ENCODE measurements at places on chromosomes 2 and 18. TPM values are rescaled to one million over a fixed set of nuclear protein-coding genes. Genes with fewer than 3 reads are reported as not detected.

- no peak for DNase-seq
Measured at GRCh38 chr18:76307293-76307690, 187.8 kb downstream of the ZNF516 start.

- peak; percentile 1 for DNase-seq
Measured at GRCh38 chr2:1730015-1730927, 14.0 kb downstream of the PXDN start.

GRCh38 chr2:197992482-197993133 lies 188.2 kb downstream of the PLCL1 start:
- no peak for DNase-seq

DNA sequence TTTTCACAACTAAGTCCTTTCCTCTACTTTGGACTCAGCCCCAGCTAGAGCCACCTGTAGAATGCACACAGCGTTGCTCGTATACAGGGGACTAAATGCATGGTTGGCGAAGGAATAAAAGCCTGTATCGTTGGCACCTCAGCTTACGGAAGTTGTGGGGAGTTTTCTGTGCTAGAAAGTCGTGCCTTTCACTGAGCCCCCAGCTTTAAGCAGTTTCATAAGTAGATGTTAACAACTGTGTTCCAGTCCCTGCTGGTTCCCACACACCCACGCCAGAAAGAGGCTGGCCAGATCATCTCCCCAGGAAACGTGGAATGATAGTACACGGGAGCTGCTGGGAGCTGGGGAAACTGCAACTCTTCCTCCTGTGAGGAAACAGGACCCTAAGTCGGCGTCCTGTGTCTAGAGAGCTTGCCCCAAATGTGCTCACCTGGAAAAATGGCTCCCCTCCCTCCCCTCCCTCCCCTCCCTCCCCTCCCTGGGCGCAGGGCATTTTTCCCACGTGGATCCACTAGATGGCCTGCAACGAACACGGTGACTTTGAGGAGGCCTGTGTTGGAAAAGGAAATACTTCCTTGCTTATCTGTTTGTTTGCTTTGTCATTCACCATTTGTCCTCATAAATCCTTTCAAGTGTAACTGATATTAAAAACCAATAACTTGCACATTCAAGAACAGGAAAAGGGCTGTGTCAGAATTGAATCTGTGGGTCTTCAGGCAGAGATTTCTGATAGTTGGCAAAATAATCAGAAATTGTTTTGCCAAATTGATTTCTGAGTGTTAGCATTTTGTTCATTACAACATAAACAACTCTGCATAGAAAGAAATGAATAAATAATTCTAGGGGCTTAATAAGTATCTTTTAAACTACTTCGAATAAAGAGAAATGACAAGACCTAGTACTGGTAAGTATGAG lies 43.9 kb upstream of the RFX8 start:
- no peak for DNase-seq

DNA sequence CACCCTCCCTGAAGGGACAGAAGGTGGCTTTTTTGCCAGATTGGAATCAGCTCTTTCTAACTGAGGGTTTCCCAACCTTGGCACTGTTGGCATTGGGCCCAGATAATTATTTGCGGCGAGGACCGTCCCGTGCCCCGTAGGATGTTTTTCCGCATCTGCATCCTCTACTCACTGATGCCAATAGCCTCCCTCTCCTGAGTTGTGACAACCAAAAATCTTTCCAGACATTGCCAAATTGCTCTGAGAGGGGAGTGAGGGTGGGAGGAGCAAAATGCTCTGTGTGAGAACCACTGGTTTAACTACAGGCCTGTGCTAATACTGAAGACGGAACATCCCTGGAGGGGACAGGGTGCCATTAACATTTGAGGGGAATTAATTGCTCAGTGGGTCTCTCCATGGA lies 33.6 kb upstream of the GLI2 start:
- DNase-seq, result no peak

GRCh38 chr2:43221124-43221762 lies 5.2 kb downstream of the ZFP36L2 start:
- DNase-seq, result peak; percentile 57

GRCh38 chr2:234366891-234367290 lies 130.0 kb downstream of the ARL4C start:
- no peak for DNase-seq

- DNase-seq, result no peak
Measured at GRCh38 chr2:238785528-238785860, 62.4 kb upstream of the TWIST2 start.

DNA sequence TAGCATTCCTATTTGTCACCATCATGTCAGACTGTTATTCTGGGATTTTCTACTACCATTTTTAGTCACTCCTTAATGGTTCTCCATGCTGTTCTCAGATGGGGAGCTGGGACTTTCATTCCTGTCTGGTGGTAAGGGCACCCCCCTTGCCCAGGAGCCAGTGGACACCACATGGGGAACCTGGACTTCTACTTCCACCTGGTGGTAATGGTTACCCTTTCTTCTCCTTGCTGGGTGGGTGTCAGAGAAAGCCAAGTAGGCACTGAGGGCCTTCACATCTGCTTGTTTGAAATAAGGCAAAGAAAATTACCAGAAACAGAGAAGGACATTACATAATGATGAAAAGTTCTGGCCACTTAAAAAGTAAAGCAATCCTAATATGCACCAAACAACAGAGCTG lies 239.8 kb downstream of the FHOD3 start:
- no peak for DNase-seq

- no peak for DNase-seq
Measured at GRCh38 chr2:38708900-38709566, 42.1 kb downstream of the SRSF7 start.

GRCh38 chr2:218806346-218806978 lies 24.5 kb downstream of the CYP27A1 start:
- no peak for DNase-seq

DNA sequence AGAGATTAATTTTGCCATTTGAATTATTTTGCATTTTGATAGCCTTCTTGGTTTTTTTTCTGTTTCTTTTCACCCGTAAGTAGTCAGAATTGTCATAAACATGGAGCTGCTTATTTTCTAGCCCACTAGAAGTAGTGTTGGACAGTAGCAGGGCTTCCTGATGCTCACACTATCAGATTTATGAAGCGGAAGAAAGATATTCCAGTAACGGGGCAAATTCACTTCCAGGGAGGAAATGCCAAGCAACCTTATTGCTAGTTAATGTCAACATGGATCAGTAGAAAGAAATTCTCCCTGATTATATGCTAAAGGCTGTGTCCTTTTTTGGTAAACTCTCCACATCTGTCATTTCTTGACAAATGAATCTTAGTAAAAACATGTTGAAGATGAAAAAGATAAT lies 19.2 kb upstream of the ADAM23 start:
- DNase-seq, result no peak

GRCh38 chr18:76232779-76233178 lies 262.3 kb downstream of the ZNF516 start:
- no peak for DNase-seq

DNA sequence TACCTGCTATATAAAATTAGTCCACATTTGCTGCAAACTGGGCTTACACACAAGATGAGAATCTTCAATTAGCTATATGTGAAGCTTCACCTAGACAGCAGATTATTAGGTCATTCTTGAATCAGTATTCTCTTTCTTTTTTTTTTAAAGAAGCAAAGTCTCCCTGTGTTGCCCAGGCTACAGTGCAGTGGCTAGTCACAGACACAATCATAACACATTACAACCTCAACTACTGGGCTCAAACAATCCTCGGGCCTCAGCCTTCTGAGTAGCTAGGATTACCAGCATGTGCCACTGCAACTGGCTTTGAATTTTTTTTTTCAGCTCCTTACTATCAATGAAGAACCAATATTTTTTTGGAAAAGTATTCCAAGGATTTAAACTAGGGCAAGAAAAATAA lies 30.5 kb downstream of the OLA1 start:
- DNase-seq, result no peak

GRCh38 chr2:15693926-15694588 lies 102.4 kb downstream of the DDX1 start:
- DNase-seq, result no peak

- no peak for DNase-seq
Measured at GRCh38 chr2:147663962-147664361, 180.9 kb upstream of the ACVR2A start.

DNA sequence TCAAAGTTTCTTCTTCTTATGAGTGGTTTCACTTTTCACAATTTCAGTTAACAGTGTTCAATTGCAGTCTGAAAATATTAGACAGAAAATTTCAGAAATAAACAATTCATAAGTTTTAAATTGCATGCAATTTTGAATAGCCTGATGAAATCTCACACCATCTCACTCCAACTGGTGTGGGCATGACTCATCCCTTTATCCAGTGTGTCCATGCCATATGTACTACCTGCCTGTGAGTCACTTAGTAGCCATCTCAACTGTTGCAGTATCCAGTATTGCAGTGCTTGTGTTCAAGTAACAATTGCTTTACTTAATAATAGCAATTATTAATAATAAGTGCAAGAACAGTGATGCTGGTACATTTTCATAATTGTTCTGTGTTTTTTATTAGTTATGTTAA lies 1202.5 kb downstream of the DSC3 start:
- DNase-seq, result no peak

DNA sequence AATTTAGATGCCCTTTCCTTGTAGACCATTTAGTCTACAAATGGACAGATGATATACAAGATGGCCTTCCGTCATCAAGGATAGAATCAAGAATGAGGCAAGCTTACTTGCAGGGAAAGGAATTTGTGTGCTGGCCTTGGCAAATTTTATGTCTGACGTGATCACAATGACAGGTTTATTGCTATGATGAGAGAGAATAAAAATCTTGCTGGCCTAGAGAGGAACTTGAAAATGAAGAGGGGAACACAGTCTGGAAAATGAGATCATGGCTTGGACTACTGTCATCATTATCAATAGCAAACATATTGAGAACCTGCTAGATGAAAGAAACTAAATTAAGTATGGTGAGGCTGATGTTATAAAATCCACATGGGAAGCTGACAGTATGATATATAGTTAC lies 66.0 kb downstream of the CSRNP3 start:
- no peak for DNase-seq

DNA sequence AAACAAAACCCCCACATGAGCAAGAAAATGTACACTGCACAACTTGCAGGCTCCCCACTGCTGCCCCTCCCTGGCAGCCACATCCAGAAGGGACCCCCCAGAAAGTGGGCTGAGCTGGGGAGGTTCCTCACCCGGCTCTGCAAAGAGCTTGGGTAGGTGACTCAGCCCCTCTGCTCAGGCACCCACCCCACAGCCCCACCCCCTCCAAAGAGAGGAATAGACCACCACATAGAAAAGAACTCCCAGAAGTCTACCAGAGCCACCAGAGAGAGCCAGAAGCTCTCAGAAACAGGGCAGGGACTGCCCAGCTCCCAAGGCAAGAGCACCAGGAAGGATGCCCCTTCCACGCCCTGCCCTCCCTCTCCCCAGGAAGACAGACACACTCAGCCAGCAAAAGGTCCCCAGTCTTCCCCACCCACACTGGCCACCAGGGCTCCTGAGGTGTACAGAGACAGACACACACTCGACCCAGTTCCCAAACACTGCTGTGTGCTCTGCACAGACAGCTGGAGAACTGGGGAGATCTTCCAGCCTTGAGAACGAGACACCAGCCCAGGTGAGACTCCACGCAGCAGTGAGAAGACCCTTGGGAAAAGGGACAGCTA lies 28.2 kb downstream of the BIN1 start:
- DNase-seq, result no peak

DNA sequence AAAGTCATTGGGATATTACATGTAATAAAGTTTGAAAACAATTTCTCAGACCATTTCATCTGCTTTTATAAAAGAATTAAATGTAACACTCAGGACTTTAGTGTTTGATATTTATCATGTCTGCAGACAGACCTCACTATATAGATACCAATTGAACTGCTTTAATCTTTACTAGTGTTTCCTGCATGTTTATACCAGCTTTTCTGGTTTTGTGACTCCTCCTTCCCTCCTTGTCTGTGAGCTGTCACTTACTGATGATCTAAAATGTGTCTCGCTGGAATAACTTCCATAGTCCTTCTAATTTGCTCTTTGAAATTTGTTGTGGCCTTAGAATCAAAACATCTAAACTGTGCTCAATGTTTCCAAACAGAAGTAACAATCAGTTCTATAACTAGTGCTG lies 71.3 kb upstream of the TWSG1 start:
- DNase-seq, result no peak

- peak; percentile 37 for DNase-seq
Measured at GRCh38 chr2:73111073-73112025, 1.4 kb downstream of the RAB11FIP5 start.

DNA sequence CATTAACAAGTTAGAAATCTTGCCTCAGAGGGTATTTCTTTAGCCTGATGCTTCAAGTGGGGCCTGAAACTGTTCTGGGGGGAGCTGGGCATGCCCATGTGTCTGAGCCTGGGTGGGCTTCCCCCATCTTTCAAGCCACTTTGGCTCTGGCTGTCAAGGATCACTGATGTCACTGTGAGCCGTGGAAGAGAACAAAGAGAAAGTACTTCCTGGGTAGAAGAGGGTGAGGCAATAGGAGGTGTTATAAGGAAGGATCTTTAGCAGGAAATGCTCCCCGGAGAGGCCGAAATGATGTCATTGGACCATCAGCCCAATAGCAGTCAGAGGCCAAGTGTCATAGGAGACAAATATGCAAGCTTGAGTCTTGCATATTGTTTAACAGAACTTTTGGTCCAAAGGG lies 228.4 kb upstream of the MEX3C start:
- DNase-seq, result no peak

GRCh38 chr2:4868466-4868865 lies 823.7 kb upstream of the SOX11 start:
- no peak for DNase-seq

GRCh38 chr2:71945603-71945959 lies 202.1 kb downstream of the CYP26B1 start:
- DNase-seq, result no peak

GRCh38 chr2:211901226-211901846 lies 637.3 kb downstream of the ERBB4 start:
- no peak for DNase-seq

- no peak for DNase-seq
Measured at GRCh38 chr2:142693171-142693950, 184.1 kb upstream of the KYNU start.

GRCh38 chr2:43776324-43776723 lies 2.5 kb downstream of the DYNC2LI1 start:
- no peak for DNase-seq

DNA sequence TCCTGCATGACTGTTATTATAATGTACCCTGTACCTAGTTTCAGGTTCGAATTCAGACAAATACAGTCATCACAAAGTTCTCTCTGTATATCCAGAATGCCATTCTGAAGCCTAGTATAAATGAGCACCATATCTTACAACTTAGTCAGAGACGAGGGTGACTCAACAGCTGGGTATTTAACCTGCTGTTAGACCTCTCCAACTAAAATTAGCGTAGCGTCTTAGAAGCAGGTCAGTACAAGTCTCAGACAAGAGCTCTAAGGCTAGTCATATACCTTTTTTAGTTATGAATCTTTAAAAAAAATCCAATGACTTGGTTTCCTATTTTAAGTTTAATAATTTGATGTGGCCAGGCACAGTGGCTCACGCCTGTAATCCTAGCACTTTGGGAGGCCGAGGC lies 74.1 kb downstream of the CABYR start:
- DNase-seq, result no peak

- no peak for DNase-seq
Measured at GRCh38 chr2:3313781-3314375, 63.7 kb downstream of the EIPR1 start.

C2orf66 gene
- not detected for total RNA-seq

HOXD13 gene
- not detected for total RNA-seq

CIDEA gene
- total RNA-seq, result not detected

KLF7 gene
- total RNA-seq, result 22.9 TPM

LIMS4 gene
- 0.88 TPM for total RNA-seq

TXNL4A gene
- 107 TPM for total RNA-seq

RFTN2 gene
- 0.88 TPM for total RNA-seq

SERPINB12 gene
- total RNA-seq, result not detected

SPATA3 gene
- not detected for total RNA-seq

TM4SF20 gene
- not detected for total RNA-seq

IL36A gene
- total RNA-seq, result not detected

WNT10A gene
- 2.5 TPM for total RNA-seq
